T-helper 2 cell treated with Interferon-gamma antibody and Interleukin-4, amounts not matched to agents 5 μg/mL and 100 μg/mL, for 36 hours (primary cell): ENCODE measurements at places on chromosomes 12 and 14.
A peak's percentile ranks its signal among the peaks of the same experiment; 100 is the strongest.

DNA sequence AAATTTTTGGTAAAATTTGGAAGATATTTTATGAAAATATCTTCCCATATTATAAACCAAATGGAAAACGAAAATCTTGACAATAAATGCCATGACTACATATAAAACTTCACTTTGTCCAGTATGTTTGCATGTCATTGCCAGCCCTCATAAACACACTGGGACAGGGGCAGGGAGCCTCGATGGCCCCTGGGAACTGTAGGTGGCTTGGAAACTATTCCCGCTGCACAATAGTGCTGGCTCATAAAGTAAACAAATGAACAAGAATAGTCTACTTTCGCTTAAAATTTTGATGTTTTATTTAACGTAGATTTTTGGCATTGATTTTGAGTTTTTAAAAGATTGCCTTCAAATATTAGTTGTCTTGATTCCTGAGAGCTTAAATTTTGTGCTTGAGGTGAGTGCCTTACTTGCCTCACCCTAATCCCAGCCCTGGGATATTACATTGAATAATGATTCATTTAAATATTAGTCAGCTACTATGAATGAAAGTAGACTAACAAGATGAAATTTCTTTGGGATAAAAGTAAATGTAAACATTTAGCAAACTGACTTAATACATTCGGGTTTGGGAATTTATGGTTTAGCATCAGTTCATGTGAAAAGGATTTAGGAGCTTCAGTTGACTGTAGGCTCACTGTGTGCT is 74.0 kb upstream of the PKP2 start:
- no peaks in the 10 kb centered on the region for H3K36me3 ChIP-seq
- no peak overlapping the region for H3K4me3 ChIP-seq
- no peaks in the 10 kb centered on the region for H3K4me1 ChIP-seq
- no peaks in the 10 kb centered on the region for H3K27me3 ChIP-seq

DNA sequence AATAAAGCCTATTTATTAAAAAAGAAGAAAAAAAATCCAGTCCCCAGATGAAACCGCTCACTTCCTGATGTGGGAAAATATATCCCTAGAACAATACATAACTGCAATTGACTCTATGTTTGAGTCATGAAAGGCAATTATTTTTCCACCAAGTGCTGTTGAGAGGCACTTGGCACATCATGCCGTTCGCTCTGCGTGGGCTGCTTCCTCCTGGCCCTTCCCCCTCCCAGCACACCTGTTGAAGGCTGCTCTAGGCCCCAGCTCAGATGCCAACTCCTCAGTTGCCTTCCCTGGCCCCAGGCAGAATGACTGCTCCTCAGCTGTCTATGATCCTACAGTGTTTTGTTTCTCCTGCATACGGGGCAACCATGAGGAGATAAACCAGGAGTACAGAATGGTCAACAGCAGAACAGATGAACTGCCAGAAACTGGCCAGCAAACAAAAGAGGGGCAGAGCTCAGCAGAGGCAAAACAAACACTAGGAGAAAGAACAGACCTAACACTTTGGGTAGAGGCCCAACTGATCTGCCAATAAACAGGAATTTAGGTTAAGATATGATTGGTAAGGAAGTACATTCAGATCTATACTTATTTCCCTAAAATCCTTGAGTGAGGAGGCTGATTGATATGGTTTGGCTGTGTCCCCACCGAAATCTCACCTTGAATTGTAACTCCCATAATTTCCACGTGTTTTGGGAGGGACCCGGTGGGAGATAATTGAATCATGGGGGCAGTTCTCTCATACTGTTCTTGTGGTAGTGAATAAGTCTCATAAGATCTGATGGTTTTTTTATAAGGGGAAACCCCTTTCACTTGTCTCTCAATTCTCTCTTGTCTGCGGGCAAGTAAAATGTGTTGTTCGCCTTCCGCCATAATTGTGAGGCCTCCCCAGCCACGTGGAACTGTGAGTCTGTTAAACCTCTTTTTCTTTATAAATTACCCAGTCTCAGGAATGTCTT is 58.6 kb downstream of the SLC38A1 start:
- H3K27ac ChIP-seq: peak overlapping the region; percentile 84
- H3K36me3 ChIP-seq: peaks cover 75% of the 10 kb centered on the region
- H3K4me1 ChIP-seq: peaks cover 71% of the 10 kb centered on the region

DNA sequence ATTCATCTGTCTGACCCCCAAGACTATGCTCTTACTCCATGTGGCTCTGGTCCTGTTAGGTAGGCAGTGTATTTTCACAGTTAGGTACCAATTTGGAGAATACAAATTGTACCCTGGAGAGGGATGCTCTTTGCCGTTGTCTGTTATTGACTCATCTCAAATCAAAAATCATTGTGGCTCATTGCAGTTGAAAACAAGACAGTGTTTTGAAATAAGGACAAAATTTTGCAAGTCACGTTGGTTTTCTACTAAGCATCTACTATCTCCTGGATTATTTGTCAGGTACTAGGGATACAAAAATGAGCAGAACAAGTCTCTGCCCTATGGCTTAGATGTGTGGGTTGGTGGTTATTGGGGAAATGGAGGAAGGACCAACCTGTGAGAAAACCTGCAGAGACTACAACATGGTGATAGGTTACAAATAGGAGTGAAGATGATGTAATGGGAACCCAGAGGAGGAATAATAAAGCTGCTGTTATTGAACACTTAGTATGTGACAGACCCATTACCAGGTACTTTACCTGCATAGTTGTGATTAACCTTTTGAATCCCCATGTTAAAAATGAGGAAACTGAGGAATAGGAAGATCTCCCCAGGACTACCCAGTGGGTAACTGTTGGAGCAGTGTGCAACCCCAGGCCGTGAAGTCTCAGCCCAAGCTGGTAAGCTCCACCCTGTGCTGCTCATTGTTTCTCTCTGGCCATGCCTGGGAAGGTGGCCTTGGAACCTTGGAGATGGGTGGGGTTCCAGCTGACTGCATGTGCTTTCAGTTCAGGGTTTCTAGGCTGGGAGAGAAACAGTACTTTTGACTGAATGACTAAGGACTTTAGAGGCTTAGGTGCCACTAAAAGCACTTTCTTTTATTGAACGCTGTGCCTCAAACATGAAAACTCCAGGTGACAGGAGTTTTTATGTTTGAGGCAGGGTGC is 72.9 kb upstream of the SRSF5 start:
- no peak overlapping the region for H3K4me3 ChIP-seq
- H3K27me3 ChIP-seq: no peaks in the 10 kb centered on the region
- DNase-seq: no peak
- peak overlapping the region; percentile 72 for H3K27ac ChIP-seq
- H3K36me3 ChIP-seq: peaks cover 11% of the 10 kb centered on the region

DNA sequence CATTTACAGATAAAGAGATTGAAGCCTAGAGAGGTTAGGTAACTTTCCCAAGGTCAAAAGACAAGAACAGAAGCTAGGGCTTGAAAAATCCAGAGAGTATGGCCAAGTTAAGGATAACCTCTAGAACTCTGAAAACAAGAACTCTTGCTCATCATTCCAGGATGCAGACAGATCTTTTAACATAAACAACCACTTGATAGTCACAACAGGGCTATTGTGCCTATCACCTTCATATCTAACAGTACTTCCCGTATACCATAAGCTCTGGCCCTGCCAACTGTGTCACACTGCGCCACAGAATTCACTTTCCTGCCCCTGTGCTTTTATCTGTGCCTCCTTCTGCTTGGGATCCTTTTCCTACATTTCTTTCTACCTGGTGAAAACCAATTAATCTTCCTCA is 18.2 kb downstream of the ERP29 start:
- H3K4me1 ChIP-seq: peaks cover 4% of the 10 kb centered on the region
- H3K27ac ChIP-seq: peak overlapping the region; percentile 28
- H3K36me3 ChIP-seq: peaks cover 55% of the 10 kb centered on the region
- DNase-seq: no peak
- no peaks in the 10 kb centered on the region for H3K27me3 ChIP-seq

DNA sequence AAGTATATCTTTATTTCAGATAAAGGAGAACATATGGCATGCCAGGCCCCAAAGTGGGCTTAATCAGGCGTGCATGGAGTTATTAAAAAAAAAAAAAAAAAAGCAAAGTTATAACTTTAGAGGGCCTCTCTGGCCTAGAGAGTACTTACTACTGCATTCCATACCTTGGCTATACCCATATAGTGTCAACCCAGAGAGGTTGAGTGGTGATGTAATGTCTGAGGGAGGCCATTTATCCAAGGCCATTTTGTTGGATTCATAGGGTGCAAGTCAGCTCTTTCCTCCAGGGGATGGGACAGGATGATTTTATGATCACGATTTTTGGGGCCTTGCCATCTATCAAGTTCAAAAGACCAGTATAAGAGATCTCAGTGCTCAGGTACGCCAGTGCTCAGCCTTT is 66.4 kb downstream of the DCAF5 start:
- H3K27ac ChIP-seq: no peak overlapping the region
- peaks cover 18% of the 10 kb centered on the region for H3K36me3 ChIP-seq
- no peak for DNase-seq

DNA sequence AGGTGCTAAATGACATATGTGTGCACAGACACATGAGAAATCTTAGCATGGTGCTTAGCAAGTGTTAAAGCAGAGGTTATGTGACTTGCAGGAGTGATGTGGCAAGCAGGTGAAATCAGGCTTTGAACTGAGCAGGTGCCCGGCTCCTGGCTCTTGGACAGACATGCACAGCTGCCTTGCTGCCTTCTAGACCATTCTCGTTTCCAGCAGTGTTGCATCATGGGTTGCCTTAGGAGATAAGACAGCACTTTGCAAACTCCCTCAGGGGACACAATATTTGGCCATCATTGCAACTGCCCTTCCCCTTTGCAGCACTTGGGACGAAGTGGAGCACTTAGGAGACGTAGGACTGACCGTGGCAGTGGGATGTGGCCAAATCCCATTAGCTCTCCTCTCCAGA is 17.2 kb upstream of the GSC start:
- H3K4me1 ChIP-seq: no peaks in the 10 kb centered on the region
- DNase-seq: no peak
- no peak overlapping the region for H3K27ac ChIP-seq

GRCh38 chr14:39467889-39468524 is 35.8 kb upstream of the FBXO33 start:
- DNase-seq: no peak
- H3K27me3 ChIP-seq: peaks cover 18% of the 10 kb centered on the region
- H3K4me1 ChIP-seq: no peaks in the 10 kb centered on the region
- H3K27ac ChIP-seq: no peak overlapping the region
- no peaks in the 10 kb centered on the region for H3K36me3 ChIP-seq

GRCh38 chr12:2804393-2805142 is 7.9 kb upstream of the ITFG2 start:
- no peak overlapping the region for H3K27ac ChIP-seq
- H3K4me3 ChIP-seq: no peak overlapping the region
- peaks cover 52% of the 10 kb centered on the region for H3K36me3 ChIP-seq

GRCh38 chr12:23579257-23579656 is 370.2 kb downstream of the SOX5 start:
- no peak overlapping the region for H3K4me3 ChIP-seq
- no peak for DNase-seq
- no peaks in the 10 kb centered on the region for H3K27me3 ChIP-seq

- peaks cover 45% of the 10 kb centered on the region for H3K36me3 ChIP-seq
- H3K4me1 ChIP-seq: peaks cover 26% of the 10 kb centered on the region
- H3K27me3 ChIP-seq: peaks cover 18% of the 10 kb centered on the region
- peak overlapping the region; percentile 8 for H3K27ac ChIP-seq
Measured at GRCh38 chr12:93573552-93574223, 1.2 kb downstream of the SOCS2 start.

DNA sequence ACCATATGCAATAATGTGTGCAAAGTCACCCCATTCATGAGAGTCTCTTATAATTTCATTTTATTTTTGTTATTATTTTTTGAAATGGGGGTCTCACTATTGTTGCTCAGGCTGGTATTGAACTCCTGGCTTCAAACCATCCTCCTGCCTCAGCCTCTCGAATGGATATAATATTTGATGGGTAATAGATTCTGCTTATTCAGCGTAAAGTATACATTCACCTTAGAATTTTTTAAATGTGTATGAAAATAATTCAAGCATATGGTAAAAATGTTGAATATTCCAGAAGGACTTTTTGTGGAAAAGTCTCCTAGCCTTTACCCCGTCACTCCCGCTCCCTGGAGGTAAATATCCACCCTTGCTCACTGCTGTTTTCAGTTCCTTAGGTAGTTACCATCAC is 23.4 kb upstream of the SSPN start:
- DNase-seq: no peak
- H3K4me1 ChIP-seq: no peaks in the 10 kb centered on the region
- no peak overlapping the region for H3K27ac ChIP-seq
- H3K4me3 ChIP-seq: no peak overlapping the region
- H3K36me3 ChIP-seq: no peaks in the 10 kb centered on the region

GRCh38 chr12:11839091-11839641 is 189.7 kb downstream of the ETV6 start:
- H3K4me3 ChIP-seq: no peak overlapping the region
- H3K36me3 ChIP-seq: peaks cover 40% of the 10 kb centered on the region
- no peaks in the 10 kb centered on the region for H3K27me3 ChIP-seq
- peaks cover 23% of the 10 kb centered on the region for H3K4me1 ChIP-seq
- no peak overlapping the region for H3K27ac ChIP-seq

- H3K4me1 ChIP-seq: peaks cover 31% of the 10 kb centered on the region
- DNase-seq: peak; percentile 17
- peaks cover 16% of the 10 kb centered on the region for H3K36me3 ChIP-seq
Measured at GRCh38 chr14:70514168-70515069, 20.4 kb downstream of the ADAM20 start.

- no peak for DNase-seq
- no peak overlapping the region for H3K27ac ChIP-seq
- no peaks in the 10 kb centered on the region for H3K27me3 ChIP-seq
- no peaks in the 10 kb centered on the region for H3K4me1 ChIP-seq
- no peaks in the 10 kb centered on the region for H3K36me3 ChIP-seq
- no peak overlapping the region for H3K4me3 ChIP-seq
Measured at GRCh38 chr12:42652048-42652447, 62.5 kb upstream of the PRICKLE1 start.

DNA sequence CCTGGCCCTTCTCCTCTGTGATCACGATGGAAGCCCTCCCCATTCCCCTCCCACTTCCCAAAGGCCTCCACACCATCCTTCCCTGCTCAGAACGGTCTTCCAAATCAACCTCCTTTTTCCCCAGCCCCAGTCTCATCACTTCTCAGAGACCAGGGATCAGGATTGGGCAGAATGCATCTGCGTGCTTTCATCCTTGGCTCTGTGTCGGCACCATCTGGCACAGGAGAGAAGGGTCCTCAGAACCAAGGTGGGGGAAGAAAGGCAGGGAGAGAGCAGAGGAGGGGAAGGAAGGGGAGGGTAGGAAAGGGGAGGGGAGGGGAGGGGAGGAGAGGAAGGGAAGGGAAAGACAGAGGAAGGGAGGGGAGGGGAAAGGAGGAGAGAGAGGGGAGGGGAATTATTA is 52.4 kb upstream of the FICD start:
- H3K27ac ChIP-seq: no peak overlapping the region
- peaks cover 4% of the 10 kb centered on the region for H3K27me3 ChIP-seq
- no peak for DNase-seq
- H3K4me1 ChIP-seq: no peaks in the 10 kb centered on the region
- H3K4me3 ChIP-seq: no peak overlapping the region

GRCh38 chr12:47730341-47730744 is 5.1 kb upstream of the ENDOU start:
- no peak overlapping the region for H3K27ac ChIP-seq
- H3K4me1 ChIP-seq: no peaks in the 10 kb centered on the region
- H3K27me3 ChIP-seq: no peaks in the 10 kb centered on the region
- H3K36me3 ChIP-seq: no peaks in the 10 kb centered on the region
- no peak for DNase-seq
